ENCODE measurements at places on chromosomes 13 and 19.

GRCh38 chr13:35714588-35715377 lies 238.3 kb upstream of the MAB21L1 start:
- H3K36me3 ChIP-seq: no peaks in the 10 kb centered on the region
- no peak overlapping the region for H3K27ac ChIP-seq
- peak; percentile 55 for DNase-seq
- no peak overlapping the region for H3K4me3 ChIP-seq
- no peaks in the 10 kb centered on the region for H3K27me3 ChIP-seq
- H3K4me1 ChIP-seq: peaks cover 26% of the 10 kb centered on the region

GRCh38 chr19:47742634-47743033 lies 2.7 kb upstream of the NOP53 start:
- peak overlapping the region; percentile 90 for H3K27ac ChIP-seq
- peak overlapping the region; percentile 46 for H3K4me3 ChIP-seq
- peaks cover 52% of the 10 kb centered on the region for H3K4me1 ChIP-seq
- DNase-seq: no peak
- peaks cover 39% of the 10 kb centered on the region for H3K36me3 ChIP-seq
- no peaks in the 10 kb centered on the region for H3K27me3 ChIP-seq

DNA sequence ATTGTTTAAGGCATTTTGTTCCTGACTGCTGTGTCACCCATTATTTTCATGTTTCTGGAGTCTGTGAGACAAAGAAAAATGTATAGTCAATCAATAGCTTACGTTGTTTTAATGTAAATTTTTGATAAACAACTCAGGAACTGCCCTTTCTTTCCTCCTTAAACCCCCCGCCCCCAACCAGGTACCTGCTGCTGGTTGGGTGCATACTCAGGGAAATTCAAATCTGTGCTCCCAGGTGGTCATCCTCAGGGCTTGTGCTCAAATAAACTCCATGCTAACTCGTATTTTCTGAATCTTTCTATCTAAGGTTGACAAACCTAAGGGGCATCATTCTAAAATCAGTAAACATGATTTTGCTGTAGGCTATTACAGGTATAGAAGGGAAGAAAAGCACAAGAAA lies 4.1 kb upstream of the CDC16 start:
- DNase-seq: no peak
- no peak overlapping the region for H3K27ac ChIP-seq
- no peak overlapping the region for H3K4me3 ChIP-seq
- no peaks in the 10 kb centered on the region for H3K36me3 ChIP-seq
- no peaks in the 10 kb centered on the region for H3K4me1 ChIP-seq

DNA sequence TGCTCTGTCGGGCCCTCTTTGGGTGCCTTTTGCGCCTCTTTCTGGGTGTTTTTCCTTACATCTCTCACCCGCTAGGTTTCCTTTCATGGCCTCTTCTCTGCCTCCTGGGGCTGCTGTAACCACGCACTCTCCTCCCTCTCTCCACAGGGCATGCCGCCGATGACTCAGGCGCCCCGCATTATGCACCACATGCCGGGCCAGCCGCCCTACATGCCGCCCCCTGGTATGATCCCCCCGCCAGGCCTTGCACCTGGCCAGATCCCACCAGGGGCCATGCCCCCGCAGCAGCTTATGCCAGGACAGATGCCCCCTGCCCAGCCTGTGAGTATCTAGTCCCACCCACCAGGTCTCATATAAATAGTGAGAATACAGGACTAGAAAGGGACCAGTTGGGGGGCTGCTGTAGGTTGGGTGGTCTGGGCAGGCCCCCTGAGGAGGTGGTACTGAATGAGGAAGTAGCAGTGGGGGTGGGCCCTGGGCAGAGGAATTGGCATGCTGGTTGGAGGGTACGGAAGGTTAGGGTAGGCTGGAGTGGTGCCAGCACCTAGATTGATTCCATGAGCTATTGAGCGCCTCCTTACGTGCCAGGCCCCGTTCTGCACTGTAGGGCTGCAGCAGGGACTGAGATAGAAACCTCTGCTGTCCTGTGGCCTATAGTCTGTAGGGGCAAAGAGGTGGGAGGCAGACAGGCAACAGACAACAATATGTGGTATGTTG lies 11.9 kb downstream of the SNRPA start:
- DNase-seq: no peak
- no peaks in the 10 kb centered on the region for H3K4me1 ChIP-seq
- no peak overlapping the region for H3K27ac ChIP-seq
- H3K36me3 ChIP-seq: peaks cover 85% of the 10 kb centered on the region
- no peaks in the 10 kb centered on the region for H3K27me3 ChIP-seq

DNA sequence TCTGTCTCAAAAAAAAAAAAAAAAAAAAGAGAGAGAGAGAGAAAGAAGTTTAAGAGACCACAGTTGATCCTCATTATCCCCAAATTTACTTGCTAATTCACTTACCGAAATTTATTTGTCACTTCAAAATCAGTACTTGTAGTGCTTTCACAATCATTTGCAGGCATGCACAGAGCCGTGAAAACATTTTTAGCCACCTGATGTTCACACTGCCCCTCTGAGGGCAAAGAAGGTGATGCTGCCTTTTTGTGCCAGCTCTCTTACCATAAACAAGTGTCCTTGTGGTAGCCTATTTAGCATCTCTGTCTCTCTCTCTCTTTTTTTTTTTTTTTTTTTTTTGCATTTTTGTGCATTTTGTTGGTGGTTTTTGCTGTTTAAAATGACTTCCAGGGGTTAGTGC lies 24.1 kb upstream of the CASP14 start:
- H3K4me1 ChIP-seq: no peaks in the 10 kb centered on the region
- H3K4me3 ChIP-seq: no peak overlapping the region
- peak; percentile 5 for DNase-seq
- peaks cover 14% of the 10 kb centered on the region for H3K27me3 ChIP-seq
- no peaks in the 10 kb centered on the region for H3K36me3 ChIP-seq

- H3K36me3 ChIP-seq: peaks cover 17% of the 10 kb centered on the region
- H3K4me1 ChIP-seq: peaks cover 16% of the 10 kb centered on the region
- no peak overlapping the region for H3K4me3 ChIP-seq
- DNase-seq: peak; percentile 90
- no peaks in the 10 kb centered on the region for H3K27me3 ChIP-seq
These were observed 3.7 kb upstream of the CLPTM1 start for GRCh38 chr19:44951179-44952159.

GRCh38 chr13:87206708-87207107 lies 464.5 kb upstream of the SLITRK5 start:
- H3K36me3 ChIP-seq: no peaks in the 10 kb centered on the region
- no peak for DNase-seq
- no peak overlapping the region for H3K27ac ChIP-seq
- H3K27me3 ChIP-seq: no peaks in the 10 kb centered on the region

All from stomach (tissue), 19 donors.